Stimulated activated CD8-positive, alpha-beta memory T cell treated with anti-CD3 and anti-CD28 coated beads, Interleukin-2, amount 100 ng/mL, for 1 hour (primary cell): ENCODE measurements at places on chromosomes 6 and 20.

DNA sequence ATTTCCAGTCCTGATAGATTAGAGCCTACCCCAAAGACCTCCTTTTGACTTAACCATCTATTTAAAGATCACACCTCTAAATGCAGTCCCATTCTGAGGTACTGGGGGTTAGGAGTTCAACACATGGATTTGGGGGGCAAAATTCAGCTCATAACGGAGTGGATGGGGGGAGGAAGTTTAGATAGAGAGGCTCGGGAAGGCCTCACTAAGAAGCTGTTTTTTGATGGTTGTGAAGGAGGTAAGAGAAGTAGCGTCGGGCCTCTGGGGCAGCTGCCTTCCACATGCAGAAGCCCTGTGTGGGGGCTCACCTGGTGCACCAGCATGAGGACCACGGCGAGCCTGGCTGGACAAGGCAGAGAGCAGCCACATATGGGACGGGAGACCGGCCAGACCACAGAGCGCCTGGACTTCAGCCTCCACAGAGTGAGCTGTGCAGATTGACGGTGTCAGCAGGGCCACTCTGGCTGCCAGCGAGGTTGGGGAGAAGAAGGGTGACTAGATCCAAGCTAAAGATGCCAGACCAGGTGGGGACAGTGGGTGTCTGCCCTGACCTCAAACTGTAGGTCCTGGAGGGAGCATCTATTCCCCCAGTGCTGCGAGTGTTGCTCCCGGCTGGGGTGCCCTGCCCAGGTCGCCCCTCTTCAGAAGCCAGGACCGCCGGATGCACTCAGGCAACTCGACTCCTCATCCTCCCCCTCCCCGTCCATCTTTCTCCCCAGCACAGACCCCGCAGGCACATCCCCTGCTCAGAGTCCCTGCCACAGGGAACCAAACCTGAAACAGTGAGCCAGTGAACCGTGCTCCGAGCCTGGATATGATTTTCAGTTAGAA, 5.1 kb upstream of the SYNJ2 start:
- DNase-seq: no peak

DNA sequence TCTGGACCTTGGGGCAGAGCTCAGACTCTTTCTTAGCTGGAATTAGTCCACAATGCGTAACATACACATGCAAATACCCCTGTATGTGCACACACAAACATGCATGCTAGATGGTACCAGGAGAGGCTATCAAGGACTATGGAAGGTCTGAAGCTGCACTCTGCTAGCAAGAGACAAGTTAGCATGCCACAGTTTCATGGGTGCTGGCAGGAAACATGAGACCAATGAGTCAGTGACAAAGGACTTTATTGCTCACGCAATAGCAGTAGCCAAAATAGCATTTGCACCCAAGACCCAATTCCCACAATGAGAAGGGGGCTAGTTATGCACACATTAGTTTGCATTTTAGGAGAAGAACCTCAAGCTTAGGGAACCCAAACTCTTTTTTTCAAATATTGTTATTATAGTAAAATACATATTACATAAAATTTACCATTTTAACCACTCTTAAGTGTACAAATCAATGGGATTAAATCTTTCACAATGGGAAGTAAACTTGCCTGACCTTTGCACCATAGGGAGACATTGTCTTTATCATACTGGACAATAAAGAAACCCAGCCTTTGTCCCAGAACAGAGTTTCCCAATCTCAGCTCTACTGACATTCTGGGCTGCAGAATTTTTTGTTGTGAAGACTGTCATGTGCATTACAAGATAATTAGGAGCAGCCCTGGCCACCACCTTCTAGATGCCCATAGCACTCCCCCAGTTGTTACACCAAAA, 69.1 kb downstream of the NRSN1 start:
- no peak for DNase-seq

GRCh38 chr6:103675807-103676406, 1183.8 kb downstream of the HACE1 start:
- DNase-seq: no peak

GRCh38 chr6:79762370-79762769, 131.2 kb downstream of the SH3BGRL2 start:
- no peak for DNase-seq

DNA sequence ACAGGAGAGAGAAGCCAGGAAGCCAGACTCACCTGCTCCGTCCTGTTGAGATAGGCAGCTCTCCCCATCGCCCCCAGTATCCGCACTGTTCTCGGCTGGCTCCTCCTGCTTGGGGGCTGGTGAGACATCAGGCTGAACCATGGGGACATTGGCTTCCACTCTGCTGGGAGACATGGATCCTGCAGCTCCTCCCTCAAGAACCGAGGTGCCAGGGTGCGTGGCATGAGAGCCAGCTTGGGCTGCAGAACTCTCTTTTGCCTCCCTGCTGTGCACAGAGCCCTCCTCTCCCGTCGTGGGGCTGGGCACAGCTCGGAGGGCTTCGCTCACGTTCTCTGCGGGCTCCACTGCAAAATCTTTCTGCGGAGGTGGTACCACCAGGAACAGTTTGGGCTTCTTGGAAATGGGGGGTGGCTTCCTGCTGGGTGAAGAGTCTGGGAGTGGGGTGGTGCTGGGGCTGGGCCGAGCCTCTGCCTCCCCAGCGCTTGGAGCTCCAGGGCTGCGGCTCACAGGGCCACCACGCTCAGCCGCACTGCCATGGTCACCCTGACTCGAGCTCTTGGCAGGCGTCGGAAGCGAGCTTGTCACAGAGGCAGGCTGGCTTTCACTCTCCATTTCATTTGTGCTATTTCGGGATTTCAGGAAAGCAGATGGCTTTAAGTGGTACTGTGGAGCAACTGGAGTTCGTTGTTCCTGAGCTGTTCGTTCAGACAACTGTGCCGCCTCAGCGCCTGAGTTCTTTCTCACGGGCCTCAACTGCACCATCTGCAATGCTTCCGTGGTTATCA, 26.5 kb downstream of the HEBP2 start:
- DNase-seq: no peak

- DNase-seq: no peak
Measured at GRCh38 chr6:32627831-32628230, 9.4 kb upstream of the HLA-DQA1 start.

- DNase-seq: no peak
Measured at GRCh38 chr20:44247131-44247571, at the start of gene GDAP1L1. TSS of gene GDAP1L1 (plus strand) at chr20:44247308. CDS start at chr20:44247335, 27 bp downstream.
